Calu3 (cell line): ENCODE measurements at places on chromosomes 6 and 20.

DNA sequence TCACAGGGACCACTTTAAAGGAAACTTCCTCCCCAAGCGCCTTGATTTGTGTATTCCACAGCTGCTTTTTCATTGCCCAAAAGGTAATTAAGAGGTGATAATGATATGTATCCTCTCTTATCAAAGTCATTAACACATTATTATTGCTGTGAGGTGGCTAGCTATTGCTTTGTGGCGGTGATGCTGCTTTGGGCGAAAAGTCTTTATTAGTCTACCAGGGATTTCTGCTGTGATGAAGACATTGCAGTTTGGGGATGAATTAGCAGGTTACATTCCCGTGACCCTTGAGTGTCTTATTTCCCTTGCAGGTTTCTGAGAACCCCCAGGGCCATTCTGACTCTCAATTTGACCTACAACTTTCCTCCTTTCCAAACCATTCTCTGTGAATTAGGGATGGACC, 143.4 kb upstream of the SOX4 start:
- no peak for DNase-seq

DNA sequence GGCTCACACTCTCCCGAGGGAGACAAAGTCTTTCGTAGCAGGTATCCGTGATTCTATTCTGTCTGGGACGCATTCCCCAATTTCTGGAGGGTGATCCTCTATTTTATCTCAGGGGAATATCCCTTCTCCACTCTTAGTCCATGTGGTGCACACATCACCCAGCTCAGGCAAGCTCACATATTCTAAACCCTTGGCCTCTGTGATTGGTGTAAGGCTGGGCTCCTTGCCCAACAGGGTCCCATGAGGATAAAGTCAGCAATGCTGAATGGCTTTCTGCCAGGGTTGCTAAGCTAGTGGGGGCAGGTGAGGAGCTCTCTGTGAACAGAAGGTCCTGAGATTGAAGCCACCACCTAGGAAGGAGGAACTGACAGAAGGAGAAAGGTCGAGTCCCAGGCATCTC, 137.2 kb downstream of the CDH26 start:
- DNase-seq: no peak

- no peak for DNase-seq
Observed at GRCh38 chr6:56102216-56102615, 145.2 kb downstream of the COL21A1 start.

GRCh38 chr6:95387845-95388244, 189.5 kb upstream of the MANEA start:
- no peak for DNase-seq

DNA sequence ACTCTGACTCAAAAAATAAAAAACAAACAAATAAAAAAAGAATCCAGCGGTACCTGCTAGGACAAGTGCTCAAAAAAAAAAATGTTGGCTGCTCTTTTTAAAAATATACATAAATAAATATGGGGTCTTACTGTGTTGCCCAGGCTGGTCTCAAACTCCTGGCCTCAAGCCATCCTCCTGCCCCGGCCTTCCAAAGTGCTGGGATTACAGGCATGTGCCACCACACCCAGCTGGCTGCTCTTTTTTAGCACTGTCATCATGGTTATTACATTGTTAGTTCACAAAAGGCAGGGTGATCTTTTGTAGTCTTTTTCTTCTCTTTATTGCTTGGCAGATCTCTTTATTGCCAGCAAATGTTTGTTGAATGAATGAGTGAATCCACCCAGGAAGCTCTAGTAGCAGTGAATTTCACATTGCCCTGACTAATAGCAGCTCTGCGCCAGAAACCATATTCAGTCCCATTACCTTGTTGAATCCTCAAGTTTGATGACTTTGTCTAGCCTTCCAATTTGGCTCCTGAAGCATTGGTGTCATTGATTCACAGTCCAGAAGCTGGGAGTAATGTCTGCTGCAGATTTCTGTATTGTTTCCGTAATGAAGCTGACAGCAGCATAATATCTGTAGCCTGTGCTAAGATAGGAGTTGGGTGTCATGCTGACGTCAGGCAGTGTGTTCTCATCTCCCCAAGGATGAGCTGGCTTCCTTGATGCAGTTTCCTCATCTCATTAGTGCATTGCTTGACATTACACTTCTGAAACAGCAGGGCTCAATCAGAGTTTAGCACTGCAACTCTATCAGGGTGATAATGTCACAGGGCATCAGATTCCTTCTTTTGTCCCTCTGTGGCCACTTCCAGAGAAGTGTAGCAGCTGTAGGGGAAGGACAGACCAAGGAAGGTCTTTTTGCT, 84.9 kb upstream of the TGM3 start:
- no peak for DNase-seq

GRCh38 chr20:39025883-39026282, 63.7 kb downstream of the DHX35 start:
- DNase-seq: no peak

- peak; percentile 93 for DNase-seq
Observed at GRCh38 chr20:35607003-35607735, 8.5 kb upstream of the SPAG4 start.

GRCh38 chr6:108714101-108714765, 134.0 kb upstream of the ARMC2 start:
- DNase-seq: no peak

- DNase-seq: no peak
Observed at GRCh38 chr6:20653085-20653479, 118.8 kb downstream of the CDKAL1 start.

- DNase-seq: no peak
Observed at GRCh38 chr6:44696099-44696498, 308.6 kb downstream of the CDC5L start.

DNA sequence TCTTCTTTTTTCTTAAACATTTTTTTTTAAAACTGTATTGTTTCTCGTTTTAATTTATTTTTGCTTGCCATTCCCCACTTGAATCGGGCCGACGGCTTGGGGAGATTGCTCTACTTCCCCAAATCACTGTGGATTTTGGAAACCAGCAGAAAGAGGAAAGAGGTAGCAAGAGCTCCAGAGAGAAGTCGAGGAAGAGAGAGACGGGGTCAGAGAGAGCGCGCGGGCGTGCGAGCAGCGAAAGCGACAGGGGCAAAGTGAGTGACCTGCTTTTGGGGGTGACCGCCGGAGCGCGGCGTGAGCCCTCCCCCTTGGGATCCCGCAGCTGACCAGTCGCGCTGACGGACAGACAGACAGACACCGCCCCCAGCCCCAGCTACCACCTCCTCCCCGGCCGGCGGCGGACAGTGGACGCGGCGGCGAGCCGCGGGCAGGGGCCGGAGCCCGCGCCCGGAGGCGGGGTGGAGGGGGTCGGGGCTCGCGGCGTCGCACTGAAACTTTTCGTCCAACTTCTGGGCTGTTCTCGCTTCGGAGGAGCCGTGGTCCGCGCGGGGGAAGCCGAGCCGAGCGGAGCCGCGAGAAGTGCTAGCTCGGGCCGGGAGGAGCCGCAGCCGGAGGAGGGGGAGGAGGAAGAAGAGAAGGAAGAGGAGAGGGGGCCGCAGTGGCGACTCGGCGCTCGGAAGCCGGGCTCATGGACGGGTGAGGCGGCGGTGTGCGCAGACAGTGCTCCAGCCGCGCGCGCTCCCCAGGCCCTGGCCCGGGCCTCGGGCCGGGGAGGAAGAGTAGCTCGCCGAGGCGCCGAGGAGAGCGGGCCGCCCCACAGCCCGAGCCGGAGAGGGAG, 580 bp downstream of the VEGFA start:
- DNase-seq: peak; percentile 81

DNA sequence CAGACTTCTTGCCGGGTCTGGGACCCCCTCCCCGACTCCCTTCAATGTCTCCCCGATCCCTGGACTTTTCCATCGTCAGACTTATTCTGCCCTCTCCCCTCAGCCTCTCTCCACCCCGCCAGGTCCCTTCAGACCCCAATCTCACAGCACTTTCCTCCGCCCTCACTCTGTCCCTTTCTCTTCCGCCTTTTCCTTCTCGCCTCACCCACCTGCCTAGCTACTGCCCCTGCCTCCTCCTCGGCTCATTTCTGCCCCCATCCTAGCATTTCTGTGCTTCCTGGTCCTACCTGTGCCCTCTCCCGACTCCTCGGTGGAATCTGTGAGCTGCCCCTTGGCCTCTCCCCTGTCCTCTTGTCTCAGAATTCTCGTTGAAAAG, 616 bp downstream of the CHMP4B start:
- DNase-seq: no peak

DNA sequence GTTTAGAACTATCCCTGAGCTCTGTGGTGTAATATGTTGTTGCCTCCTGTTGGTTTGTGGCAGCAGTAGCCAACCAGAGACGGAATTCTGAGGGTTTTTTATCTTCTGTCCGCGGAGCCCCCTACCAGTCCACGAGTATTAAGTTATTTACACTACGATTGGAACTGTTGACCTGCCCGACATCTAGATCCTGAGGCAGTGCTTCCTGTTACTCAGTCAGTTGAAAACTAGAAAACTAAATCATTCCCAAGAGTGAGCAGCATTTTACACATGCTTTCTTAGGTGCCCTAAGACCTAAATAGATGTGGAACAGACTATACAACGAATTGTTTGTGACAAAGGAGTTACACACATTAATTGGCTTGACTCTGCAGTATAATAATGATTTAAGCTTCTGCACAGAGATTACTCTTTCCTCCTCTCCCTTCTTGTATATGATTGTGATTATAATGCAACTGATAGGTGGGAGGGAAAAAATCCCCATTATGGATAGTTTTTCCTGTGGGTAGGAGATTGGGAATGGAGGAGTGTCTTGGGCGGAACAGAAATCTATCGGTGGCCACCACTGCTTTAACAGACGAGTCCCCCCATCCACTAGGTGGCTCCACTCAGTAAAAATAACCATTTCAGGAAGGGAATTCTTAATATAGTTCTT, 1.7 kb downstream of the LOC128125822 start:
- DNase-seq: peak; percentile 79

- no peak for DNase-seq
Observed at GRCh38 chr20:24993337-24994185, 1.0 kb upstream of the APMAP start.

DNA sequence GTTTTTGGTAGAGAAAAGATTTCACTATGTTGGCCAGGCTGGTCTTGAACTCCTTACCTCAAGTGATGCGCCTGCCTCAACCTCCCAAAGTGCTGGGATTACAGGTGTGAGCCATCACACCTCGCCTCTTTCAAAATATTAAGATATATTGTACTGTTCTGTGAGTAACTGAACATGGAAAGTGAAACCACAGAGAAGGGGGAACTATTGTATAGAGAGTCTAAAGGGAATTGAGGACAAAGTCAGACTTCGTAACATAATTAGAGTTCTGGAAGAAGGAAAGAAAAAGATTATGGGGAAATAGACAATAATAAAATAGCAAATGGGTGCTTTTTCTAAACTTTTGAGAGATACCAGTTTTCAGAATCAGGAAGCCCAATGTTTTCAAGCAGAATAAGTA, 17.4 kb upstream of the AKAP7 start:
- DNase-seq: no peak

DNA sequence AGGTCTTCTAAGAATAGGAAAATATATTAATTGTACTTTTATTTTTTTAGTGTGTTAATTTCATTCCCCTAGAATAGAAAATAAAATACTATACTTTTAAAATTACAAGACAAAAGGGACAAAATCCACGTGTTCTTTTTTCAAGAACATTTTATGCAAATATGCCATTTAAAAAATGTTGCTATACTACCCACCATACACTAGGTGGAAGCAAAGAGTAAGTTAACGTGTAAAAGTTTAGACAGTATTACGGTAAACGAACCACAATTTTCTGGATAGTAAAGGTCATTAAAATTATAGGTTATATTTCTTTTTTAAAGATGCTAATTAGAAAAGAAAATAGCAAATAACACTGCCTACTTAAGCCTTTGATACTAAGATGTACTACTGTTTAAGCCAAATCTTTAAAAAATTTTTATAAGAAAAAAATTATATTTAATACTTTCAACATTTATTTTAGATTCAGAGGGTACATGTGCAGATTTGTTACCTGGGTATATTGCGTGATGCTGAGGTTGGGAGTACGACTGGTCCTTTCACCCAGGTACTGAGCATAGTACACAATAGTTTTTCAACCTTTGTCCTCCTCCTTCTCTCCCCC, 287.6 kb downstream of the PHF3 start:
- DNase-seq: no peak

DNA sequence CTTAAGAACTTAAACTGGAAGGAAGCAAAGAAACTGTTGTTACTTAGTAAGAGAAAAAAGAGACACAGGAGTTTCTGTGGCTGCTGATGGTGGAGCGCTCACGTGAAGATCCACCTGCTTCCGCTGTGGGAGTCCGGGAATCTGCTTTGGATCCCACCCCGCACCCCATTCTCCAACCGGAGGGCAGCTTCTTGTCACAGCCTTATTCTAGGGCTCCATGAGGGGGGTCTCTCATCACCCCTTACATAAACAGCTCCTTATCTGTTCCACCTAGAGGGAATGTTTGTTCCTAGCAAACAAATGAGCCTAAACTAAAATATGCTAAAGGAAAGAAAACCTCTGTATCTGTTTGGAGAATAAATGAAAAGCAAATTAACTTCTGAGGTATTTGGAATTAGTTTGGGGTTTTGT, 280.5 kb downstream of the QKI start:
- DNase-seq: no peak

GRCh38 chr6:71028236-71028876, 71.5 kb upstream of the B3GAT2 start:
- DNase-seq: no peak

DNA sequence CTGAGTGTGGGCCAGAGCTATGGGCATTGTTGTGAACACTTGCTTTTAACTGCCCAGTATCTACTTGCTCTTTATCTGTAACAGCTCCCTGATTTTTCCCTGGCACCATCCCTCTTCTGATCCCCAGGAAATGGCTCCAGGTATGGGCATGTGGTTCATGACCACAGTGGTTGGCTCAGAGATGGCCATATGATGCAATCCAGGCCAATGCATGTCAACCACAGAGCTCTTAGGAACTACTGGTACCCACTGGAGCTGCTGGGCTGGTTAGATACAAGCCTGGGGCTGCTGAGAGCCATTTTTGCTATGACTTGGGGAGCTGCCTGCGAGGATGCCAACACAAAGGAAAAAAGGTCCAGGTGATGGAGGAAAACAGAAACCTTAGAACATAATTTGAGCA, 55.6 kb downstream of the KCNB1 start:
- no peak for DNase-seq

- no peak for DNase-seq
Observed at GRCh38 chr6:1890071-1890470, 280.4 kb downstream of the FOXC1 start.

- peak; percentile 6 for DNase-seq
Observed at GRCh38 chr6:106547601-106548453, 81.5 kb downstream of the RTN4IP1 start.

DNA sequence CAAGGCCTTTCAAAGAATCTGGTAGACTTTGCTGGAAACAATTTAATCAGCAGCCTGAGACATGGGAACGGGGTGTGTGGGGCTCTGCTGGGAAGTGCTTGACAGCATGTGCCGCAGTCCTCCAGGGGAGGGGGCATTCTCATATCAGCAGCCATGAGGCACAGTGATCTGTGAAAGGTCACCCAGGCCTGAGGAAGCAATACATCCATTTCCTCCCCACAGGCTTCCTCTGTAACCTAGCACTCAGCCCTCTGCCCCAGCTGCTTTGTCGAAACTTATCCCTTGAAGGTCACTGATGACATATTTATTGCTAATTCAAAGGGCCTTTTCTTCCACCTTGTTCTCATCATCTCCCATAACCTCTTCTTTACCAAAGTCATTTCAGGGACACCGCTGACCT, 103.3 kb downstream of the TNFAIP3 start:
- DNase-seq: no peak
